ENCODE measurements at places on chromosomes 5 and 9. TPM values are rescaled to one million over a fixed set of nuclear protein-coding genes. Genes with fewer than 3 reads are reported as not detected.

DNA sequence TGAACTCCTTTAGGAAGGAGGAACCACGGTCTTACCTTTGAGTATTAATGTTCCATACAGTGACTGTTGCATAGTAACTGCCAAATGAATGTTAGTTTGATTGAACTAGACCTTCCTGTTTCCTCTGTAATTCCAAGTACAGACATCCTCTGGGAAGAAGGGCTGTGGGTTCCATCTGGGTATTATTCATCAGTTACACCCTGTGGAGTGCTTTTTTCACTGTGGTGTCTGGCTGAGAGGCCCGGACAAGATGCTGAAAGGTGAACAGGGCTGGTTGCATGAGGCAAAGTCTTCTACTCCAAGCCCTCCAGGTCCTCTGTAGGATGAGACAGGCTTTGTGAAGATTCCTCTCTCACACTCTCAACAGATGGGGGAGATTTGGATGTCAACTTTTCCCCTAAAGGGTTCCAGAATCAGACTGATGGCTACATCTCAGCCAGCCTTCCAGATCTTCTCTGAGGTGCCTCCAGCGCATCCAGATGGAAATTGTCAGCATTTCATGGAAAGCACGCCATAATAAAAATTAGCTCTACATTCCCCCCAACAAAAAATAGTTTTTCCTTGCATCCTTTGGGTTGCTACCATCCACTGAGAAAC lies 230.9 kb downstream of the GAS1 start:
- no peak for DNase-seq

DNA sequence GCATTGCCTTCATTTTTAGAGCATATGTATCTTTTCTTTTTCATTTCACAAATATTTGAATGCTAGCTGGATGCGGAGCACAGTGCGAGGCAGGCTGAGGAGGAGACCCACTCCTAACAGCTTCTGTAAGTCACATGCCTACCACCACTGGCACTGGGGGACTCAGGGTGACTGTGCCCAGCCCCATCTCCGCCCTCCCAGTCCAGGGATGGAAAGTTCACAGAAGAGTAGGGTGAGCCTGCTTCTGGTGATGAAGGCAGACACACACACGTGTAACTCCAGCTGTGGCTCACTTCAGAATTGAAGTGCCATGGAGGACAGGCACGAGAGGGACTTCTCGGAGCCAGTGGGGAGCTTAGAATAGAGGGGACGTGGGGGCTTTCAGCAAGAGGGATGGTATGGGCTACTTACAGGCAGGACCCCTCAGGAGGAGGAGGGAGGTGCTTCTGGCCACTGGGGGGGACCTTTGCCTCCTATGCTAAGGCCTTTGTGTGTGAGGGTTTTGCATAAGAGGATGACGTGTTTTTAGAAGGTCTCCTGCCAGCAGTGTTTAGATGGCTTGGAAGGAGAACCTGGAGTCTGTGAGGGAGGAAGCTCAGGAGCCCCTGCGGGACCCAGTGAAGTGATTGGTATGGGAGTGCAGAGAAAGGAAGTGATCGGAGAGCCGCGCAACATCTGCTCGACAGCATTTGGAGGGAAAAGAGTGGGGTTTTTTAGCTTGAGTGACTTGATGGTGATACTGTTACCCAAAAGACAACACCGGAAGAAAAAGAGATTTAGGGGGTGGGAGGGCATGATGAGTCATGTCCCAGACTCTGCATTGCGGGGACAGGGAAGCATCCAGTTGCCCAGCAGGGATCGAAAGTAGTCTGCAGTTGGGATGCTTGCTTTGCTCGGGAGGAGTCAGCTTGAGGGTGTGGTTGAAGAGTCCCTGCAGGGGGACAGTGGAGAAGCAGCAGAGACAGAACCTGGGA lies 163.5 kb upstream of the OTULINL start:
- no peak for DNase-seq

Gene TAF1L
- not detected for total RNA-seq

Gene SIT1
- total RNA-seq, result 67.8 TPM

Gene MEIKIN
- not detected for total RNA-seq

DNA sequence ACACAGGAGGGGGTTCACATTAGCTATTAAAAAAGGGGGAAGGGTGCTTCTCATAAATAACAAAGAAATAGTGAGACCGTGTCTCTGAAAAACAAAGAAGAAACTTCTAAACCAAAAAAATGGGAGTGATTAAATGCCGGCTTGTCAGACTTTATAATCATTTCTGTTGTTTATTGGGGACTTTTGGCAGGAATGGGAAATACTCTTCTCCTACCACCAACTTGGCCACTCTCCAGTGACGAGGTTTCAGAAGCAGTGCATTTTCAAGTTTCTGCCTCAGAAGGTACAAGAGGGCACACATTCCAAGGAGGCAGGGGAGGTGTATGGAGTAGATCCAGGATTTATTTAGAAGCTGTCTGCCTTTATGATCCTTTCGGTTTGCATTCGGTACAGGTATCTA lies 46.2 kb downstream of the LIX1 start:
- DNase-seq, result no peak

Gene HNRNPA0
- 53.9 TPM for total RNA-seq

Gene STKLD1
- 1.1 TPM for total RNA-seq

GRCh38 chr5:29001666-29002065 lies 1963.3 kb upstream of the CDH9 start:
- no peak for DNase-seq

Gene PCDHB13
- not detected for total RNA-seq

DNA sequence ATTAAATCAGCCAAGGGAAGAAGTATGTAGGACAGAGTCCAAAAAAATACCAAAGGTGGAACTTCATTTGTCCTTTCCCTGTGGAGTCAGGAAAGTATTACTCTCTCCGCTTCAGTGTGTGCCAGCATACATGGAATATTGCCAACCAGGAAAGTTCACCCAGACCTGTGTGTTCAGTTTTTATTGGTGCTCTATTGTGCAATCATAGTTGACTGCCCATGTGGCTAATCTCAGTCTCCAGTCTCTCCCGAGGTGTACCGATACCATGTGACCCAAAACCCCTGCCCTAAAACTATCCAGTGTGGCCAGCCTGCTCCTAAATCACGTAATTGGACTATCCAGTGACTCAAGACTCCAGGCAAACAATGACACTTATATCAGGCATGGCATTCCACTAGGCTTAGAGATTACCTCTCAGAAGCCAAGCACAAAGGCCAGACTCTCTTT lies 38.8 kb downstream of the NFX1 start:
- DNase-seq, result no peak

Gene PFN3
- not detected for total RNA-seq

Gene PLEKHG4B
- not detected for total RNA-seq

DNA sequence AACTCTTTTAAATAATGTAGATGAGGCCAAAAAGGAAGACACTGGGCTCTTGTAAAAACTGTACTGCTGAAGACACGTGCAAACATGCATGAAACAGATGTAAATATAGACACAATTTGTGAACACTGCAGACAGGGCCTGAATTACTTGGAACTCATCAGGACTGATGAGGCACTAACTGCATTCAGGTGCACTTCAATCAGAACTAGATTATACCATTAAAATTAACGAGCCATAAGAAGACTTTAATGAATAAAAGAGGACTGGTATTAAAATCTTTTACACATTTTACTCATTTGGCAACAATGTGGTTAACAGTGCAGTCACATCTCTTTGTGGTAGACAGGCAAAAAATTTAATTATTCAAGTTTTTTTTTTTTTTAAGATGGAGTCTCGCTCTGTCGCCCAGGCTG lies 13.4 kb upstream of the ZCCHC9 start:
- no peak for DNase-seq

DNA sequence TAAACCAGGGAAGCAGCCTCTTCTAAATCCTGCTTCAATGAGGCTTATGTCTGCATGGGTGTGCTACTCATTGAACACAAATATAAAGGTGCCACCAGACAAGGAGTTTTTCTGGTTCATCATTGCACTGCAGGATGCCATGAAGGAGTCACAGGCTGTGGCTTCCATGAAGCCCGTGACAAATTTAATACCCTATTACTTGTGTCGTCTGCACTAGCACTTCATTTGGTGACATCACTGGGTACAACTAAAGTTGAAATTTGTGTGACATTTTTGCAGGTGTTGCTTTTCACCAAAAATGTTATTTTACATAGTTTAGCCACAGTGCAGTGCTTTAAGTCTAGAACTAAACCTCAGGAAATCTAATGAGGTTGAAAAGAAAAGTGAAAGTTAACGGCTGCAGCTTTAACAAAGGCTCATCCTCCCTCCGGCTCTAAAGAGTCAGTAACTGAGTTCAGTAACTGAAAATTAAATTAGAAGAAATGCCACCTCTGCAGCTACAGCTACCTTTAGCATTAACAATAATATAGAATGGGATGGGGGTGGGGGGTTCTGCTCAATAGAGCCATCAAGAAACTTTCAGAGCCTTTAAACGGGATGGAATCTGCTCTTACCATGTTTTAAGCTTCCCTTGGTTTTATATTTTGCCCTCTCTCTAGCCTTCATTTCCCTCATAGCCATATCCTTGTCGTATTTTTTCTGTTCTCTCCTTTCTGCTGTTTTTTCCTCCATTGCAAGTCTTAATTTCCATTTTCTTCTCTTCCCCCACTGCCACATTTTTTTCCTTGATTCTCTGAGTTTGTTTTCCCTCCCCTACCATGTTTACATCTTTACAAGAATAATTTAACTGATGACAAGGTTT lies 233.8 kb upstream of the TMEM161B start:
- DNase-seq, result no peak

Gene CDX1
- total RNA-seq, result not detected

- DNase-seq, result no peak
Measured at GRCh38 chr5:53934151-53934820, 373.8 kb downstream of the NDUFS4 start.

Gene SLC6A3
- total RNA-seq, result not detected

DNA sequence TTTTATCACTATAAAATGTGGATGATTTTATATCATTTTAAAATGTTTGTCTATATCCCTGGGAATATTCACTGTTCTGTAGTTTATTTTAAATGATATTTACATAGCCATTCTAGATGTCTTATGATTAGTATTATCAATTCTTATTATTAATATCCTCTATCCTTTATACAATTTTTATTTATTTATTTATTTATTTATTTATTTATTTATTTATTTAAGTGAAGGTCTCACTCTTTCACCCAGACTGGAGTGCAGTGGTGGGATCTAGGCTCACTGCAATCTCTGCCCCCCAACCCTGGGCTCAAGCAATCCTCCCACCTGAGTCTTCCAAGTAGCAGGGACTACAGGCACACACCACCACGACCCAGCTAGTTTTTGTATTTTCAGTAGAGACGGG lies 1848.9 kb downstream of the EFNA5 start:
- no peak for DNase-seq

DNA sequence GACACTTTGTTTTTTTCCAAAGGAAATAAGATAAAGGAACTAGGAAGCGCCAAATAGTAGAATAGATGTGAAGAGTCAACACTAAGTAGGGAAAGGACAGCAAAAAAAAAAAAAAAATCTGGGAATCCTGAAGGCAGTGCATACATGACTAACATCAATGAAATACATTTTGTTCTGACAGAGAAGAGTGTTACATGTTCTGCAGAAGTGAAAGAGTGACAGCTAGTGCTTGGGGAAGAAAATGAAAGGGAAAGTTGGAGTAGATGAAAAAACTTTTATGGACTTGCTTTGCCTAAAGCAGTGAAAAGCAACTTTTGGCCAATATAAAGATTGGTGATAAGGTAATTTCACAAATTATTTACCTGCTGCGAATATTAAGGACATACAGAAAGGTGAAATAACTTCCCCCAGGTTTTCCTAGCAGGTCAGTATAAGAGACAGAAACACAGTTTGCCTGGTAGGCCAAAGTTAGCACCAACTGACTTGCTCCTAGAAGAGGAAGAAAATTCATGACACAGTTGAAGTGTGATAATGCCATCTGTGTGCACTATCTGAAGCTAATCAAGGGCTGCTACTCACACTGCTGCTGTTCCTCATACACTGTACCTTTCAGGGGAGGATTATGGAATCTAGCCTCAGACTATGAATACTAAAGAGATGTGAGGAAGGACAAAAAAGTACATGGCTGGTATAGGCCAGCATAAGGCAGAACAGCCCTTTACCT lies 38.6 kb downstream of the RANBP6 start:
- DNase-seq, result no peak

DNA sequence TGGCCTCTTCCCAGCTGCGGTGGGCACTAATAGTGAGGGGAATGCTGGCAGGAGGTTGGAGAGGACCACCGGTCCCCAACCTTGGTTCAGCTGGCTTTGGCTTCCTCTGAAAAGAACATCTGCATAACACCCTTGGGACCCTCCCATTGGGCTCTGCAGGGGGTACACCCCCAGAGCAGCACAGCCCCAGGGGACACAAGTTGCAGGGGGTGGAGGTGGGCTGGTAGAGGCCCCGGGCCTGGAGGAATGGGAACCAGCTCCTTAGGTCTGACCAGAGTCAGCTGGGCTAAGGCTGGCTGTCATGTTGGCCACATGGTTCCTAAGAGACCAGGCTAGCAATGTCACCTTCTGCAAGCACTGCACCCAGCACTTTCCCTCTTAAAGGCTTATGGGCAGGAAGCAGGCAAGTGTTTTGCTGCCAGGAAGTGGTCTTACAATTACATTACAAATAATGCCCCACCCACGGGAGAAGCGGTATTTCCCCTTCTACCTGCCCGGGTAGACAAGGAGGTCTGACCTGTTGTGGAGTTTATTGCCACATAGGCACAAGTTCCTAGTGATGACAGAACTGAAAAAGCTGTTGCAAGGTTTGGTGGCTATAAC lies 18.1 kb downstream of the GCNT4 start:
- DNase-seq, result no peak

DNA sequence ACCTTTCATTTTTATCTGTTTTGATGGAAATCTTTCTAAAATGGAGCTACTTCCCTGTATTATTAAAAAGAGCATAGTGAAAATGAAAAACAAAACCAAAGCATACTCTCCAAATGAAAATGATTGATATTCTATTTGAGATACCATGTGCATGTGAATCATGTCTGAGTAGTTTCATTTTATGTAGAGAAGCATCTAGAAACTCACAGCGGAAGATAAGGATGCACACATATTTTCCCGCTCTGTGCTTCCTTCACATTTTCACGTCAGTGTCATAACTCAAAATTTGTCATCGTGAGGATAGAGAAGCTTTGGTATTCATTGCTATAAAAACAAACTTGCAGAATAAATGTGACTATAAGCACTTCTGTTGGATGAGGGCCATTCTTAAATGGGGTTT lies 34.0 kb upstream of the CLINT1 start:
- no peak for DNase-seq

GRCh38 chr5:33309536-33310345 lies 131.0 kb upstream of the TARS1 start:
- DNase-seq, result no peak

DNA sequence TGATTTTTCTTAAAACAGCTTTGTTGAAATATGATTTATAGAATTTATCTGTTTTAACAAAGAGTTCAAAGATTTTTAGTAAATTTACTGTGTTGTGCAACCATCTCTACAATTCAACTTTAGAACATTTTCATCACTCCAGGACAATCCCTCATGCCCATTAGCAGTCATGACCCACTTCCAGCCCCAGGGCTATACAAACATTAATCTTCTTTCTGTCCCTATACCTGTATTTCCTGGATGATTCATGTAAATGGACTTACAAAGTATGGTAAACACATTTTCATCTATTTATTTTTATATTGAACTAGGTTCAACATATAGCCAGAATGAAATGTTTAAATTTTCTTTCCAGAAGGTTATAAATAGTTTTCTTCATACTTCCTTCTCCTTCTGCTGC lies 127.8 kb upstream of the CCDC180 start:
- no peak for DNase-seq

GRCh38 chr9:120579139-120580050 lies 572 bp downstream of the CDK5RAP2 start:
- no peak for DNase-seq

- DNase-seq, result no peak
Measured at GRCh38 chr5:6436715-6437331, 11.8 kb upstream of the UBE2QL1 start.

All from activated naive CD4-positive, alpha-beta T cell treated with anti-CD3 and anti-CD28 coated beads, Interleukin-2, amount 50 U/mL, for 72 hours (primary cell).